GM04504 (cell line): ENCODE measurements at places on chromosomes 2 and 18.

GRCh38 chr2:9813312-9814128 is 29.8 kb upstream of the TAF1B start:
- no peak for DNase-seq

- DNase-seq = no peak
Measured at GRCh38 chr18:10157706-10158105, 243.9 kb downstream of the VAPA start.

GRCh38 chr2:44477657-44478414 is 116.1 kb downstream of the CAMKMT start:
- no peak for DNase-seq

GRCh38 chr2:230019742-230020141 is 49.0 kb downstream of the SLC16A14 start:
- no peak for DNase-seq

- DNase-seq = no peak
Measured at GRCh38 chr18:63676526-63677323, 15.0 kb upstream of the SERPINB3 start.

- DNase-seq = no peak
Measured at GRCh38 chr18:67477522-67477921, 39.0 kb downstream of the DSEL start.

- DNase-seq = peak; percentile 57
Measured at GRCh38 chr2:231807020-231807419, 20.8 kb downstream of the COPS7B start.

GRCh38 chr18:22591222-22591621 is 173.5 kb upstream of the CTAGE1 start:
- DNase-seq = no peak

- no peak for DNase-seq
Measured at GRCh38 chr18:52046842-52047241, 293.2 kb upstream of the DCC start.

DNA sequence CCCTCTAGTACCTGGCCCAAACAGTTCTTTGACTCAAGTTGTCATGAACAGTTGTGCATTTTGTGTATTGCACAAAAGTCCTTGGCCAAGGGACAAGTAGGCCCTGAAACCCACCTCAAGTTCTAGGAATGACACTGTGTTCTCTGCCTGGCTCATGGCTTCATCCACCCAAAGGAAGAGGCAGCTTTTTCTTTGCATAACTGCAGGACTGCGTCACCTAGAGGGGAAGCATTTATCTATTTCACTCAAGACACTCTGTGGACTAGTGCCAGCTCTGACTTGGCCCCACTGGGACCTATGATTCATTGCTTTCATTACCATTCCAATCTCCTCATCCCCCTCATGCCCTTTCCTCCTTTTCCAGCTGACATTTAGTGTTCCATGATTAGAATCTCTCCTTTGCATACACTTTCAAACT is 119.3 kb upstream of the SIX2 start:
- DNase-seq = peak; percentile 91

GRCh38 chr2:75489721-75490120 is 71.0 kb downstream of the EVA1A start:
- DNase-seq = no peak

GRCh38 chr18:13657974-13658373 is 68.4 kb downstream of the FAM210A start:
- no peak for DNase-seq

DNA sequence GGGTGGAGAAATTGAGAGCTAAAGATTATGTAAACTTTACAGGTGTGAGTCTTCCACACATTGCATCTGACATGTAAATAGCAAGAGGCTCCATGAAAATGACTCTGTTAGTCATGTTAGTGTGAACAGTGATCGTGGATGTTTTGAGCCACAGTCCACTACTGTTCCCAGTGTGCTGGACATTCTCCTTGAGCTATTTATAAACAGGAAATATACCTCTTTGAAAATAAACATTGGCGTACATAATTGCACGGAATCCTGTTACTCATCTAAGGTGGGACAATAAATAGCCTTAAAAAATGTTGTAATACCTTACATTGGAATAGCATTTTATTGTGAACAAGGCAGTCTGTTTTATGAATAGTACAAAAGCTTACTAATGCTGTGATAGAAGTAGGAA is 37.0 kb downstream of the LIMS1 start:
- no peak for DNase-seq

- DNase-seq = no peak
Measured at GRCh38 chr2:111062417-111062816, 58.3 kb upstream of the BCL2L11 start.

DNA sequence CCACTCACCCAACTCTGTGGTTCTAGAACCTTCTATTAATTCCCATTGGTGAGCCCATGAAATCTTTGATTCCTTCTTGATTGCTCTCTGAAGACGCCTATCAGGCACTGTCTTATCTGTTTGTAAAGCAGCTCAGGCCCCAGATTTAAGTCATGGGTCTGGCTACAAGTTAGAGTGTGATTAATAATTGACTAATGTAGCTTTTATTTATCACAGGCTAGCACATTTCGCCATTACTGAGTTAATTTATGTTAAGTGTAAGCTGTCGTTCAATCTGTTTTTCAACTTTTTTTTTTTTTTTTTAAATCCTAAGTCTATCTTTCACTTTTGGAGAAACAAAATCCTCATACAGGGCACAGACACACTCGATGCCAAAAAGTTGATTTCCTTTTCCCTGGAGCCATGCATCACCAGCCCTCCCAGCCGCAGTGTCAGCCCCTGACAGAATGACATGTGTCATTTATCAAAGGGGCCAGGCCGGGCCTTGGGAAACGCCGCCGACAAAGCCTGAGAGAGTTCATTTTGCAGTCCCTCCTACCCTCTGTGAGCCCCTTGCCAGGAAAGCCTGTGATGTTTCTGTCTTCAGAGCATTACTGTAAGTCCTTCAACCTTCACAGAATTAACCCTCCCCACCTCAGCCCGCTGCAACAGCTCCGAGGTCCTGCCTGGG is 15.8 kb downstream of the TSHZ1 start:
- DNase-seq = no peak

- DNase-seq = no peak
Measured at GRCh38 chr2:59665021-59665420, 888.4 kb downstream of the BCL11A start.

GRCh38 chr2:160610041-160610440 is 116.4 kb upstream of the RBMS1 start:
- no peak for DNase-seq

DNA sequence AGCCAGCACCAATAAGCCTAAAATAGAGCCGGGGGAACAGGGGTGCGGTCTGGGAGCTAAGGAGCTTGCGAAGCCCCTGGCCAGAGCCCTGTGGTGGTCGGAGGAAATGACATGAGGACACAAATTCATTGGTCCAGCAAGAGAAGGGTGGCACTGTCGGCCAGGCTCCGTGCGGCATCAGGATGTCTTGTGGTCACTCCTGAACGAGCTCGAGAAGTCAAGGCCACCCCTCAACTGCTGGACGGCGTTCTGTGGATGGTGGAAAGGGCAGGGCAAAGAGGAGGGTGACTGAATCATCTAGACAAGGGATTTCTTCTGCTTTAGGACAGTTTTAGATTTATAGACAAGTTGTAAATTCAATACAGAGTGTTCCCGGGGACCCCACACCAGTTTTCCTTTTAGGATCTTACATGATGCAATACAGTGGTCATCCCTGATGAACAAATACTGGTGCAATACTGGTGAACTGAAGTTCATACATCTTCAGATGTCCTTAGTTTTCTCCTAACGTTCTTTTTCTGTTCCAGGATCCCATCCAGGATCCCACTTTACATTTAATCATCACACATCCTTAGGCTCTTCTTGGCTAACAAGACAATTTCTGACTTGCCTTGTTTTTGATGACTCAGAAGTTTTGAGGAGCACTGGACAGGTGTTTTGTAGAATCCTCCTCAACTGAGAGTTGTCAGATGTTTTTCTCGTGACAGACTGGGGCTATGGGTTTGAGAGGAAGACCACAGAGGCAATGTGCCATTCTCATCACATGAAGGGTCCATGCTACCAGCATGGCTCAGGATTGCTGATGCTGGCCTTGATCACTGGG is 13.2 kb downstream of the EDAR start:
- DNase-seq = no peak

DNA sequence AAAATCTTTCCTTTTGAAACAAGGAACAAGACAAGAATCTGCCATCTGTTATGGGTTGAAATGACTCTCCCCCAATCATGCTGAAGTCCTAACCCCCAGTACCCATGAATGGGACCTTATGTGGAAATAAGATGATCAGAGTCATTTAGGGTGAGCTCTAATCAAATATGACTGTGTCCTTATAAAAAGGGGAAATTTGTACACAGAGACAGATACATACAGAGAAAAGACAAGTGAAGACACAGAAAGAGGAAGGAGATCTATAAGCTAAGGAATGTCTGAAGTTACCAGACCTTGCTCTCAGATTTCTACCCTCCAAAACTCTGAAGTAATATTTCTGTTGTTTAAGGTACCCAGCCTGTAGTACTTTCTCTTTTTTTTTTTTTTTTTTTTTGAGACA is 15.7 kb downstream of the TGFBRAP1 start:
- DNase-seq = no peak

DNA sequence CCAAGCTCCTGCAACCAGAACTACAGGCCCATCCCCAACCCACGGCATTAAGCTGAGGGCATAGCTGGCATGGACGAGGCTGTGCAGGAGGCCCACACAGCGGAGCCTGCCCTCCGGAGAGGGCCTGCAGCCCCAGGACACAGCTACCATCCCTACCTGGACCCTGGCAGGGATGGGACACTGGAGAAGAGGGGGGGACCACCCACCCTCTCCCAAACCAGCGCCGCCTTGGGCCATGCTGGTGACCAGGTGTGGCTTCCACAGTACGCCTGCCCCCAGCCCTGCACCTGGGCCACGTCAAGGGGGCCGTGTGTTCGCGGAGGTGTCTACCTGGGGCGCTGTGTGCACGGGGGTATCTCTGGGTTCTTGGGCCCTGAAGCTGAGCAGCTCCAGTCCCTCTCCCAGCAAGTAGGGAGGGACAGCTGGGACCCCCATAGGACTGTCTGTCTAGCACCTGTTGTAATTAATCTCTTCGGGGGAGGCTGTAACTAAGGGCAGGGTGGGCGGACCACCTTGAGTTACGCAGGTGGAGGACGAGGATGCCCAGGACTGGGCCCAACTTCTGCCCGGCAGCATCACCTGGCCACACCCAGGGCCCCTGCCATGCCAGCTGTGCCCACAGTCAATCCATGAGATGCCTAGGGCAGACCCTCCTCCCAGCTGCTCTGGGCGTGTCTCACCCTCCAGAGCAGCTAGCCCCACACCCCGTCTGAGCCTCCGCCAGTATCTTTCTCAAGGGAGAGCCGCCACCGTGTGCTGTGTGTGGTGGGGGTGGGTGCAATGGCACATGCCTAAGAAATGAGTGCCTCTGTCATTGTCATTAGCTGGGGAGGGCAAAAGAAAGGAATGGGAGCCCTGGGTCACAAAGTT is 18.3 kb downstream of the HS6ST1 start:
- no peak for DNase-seq

- DNase-seq = no peak
Measured at GRCh38 chr2:134218930-134219658, 34.8 kb upstream of the MGAT5 start.

- no peak for DNase-seq
Measured at GRCh38 chr2:81549646-81550045, 1245.1 kb upstream of the LRRTM1 start.

- DNase-seq = no peak
Measured at GRCh38 chr2:66714610-66715009, 279.7 kb downstream of the MEIS1 start.

DNA sequence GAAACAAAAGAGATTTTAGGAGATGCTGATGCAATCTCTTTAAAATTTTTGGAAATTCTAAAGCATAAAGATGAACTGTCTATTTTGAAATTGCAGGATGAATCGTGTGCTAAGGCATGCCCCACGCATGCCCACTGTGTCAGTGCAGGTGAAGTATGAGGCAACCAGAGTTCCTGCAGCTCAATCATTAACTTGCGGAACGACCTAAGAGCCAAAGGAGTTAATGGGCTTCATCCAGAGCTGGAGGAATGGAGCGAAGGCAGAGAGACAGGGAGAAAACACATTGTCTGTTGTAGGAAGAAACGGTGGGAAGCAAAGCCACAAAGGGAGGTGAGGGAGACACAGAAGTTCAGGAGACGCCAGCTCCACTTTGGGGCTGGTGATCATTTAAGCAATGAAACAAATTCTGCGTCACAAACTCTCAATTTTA is 265.2 kb downstream of the CCDC85A start:
- DNase-seq = no peak

DNA sequence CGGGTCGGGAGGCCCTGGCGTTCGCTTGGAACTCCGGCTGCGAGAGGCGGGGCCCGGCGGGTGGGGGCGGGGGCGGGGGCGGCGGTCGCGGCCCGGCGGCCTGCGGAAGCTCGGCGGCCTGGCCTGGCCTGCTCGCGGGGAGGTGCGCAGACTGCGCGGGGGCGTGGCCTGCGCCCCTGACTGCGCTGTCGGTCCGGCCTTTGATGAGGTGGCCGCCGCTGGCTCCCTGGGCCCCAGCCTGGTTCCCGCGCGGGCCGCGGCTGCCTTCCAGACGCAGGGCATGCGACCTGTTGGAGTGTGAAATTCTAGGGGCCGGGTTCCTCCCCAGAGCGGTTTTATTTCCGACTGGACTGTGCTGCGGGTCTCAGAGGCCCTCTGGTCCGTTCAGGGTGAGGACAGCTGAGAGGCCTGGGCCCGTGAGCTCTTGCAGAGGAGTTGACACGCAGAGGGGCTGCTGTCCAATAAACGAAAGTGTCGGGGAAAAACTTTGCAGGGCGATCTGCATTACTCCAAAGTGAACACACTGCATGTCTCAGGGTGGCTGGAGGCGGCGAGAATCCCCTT is 629 bp downstream of the NRBP1 start:
- peak; percentile 58 for DNase-seq

- no peak for DNase-seq
Measured at GRCh38 chr2:10457846-10458598, 9.9 kb upstream of the ODC1 start.

DNA sequence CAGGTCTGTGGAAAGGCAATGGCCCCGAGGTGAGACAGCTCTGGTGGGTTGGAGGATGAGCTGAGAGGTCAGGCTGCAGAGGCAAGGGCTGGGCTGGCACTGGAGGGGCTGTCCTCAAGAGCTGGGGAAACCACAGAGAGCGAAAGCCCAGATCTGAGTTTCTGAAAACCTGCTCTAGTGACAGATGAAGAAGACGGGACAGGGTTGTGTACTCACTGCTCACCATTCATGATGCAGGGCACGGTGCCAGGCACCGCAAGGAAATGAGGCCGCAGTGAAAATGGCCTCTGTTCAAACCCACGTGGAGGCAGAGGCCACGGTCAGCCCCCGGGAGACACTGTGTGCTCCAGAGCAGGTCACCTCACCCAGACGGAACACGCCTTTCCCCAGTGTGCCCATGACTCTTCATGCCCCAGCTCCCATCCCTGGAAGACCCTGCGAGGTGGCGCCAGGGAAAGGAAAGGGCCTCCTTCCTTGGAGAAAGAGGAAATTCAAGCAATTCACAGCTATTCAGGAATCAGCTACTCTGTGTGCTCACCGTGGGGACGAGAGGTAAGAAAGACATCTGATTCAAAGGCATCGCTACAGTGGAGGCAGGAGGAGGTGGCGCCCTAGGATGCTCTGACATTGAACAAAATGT is 24.3 kb upstream of the ID2 start:
- DNase-seq = no peak

- DNase-seq = no peak
Measured at GRCh38 chr18:45171679-45172191, 443.5 kb upstream of the SLC14A2 start.
